ENCODE measurements at places on chromosomes 11 and 22.

DNA sequence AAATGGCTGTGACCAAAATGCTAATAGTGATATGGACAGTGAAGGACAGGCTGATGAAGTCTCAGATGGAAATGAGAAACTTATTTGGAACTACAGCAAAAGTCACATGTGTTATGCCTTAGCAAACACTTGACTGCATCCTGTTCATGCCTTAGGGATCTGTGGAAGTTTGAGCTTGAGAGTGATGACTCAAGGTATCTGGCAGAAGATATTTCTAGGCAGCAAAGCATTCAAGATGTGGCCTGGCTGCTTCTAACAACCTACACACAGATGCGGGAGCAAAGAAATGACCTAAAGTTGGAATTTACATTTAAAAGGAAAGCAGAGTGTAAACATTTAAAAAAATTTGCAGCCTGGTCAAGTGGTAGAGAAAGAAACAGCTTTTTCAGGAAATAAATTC is 28.1 kb upstream of the CD81 start:
- no peak for DNase-seq

DNA sequence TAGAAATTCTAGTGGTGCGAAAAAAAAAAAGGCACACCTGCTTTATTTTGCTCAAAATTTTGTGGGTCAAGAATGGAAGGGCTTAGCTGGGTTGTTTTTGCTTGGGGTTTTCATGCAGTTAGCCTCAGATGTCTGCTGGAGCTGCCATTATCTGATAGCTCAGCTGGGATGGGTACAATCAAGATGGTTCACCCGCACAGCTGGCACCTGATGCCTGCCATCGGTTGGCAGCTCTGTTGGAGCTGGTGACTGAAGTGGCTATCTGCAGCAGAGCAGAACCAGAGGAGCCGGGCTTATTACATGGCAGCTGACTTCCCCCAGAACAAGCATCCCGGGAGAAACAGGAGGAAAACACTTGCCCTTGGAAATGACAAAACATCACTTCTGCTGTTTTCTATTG is 12.1 kb upstream of the ELFN2 start:
- DNase-seq = no peak

- DNase-seq = no peak
These were observed 9.1 kb upstream of the MAP6 start for GRCh38 chr11:75677909-75678308.

GRCh38 chr11:4454021-4454420 is 4.9 kb downstream of the OR52K2 start:
- DNase-seq = no peak

DNA sequence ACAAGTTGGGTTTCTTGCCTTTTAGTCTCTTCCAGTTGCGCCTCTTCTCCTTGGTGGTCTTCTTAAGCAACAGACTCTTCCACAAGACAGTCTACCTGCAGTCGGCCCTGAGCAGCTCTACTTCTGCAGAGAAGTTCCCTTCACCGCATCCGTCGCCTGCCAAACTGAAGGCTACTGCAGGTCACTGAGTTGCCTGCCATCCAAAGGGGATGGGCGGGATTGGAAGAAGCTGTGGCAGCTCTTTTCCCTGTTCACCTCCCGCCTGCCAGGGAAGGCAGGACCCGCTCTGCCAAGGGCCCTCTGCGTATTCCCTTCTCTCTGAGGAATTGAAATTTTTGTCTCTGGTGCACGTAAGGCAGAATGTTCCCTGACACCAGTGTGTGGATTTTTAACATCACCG is 9.2 kb upstream of the STT3A start:
- DNase-seq = no peak

DNA sequence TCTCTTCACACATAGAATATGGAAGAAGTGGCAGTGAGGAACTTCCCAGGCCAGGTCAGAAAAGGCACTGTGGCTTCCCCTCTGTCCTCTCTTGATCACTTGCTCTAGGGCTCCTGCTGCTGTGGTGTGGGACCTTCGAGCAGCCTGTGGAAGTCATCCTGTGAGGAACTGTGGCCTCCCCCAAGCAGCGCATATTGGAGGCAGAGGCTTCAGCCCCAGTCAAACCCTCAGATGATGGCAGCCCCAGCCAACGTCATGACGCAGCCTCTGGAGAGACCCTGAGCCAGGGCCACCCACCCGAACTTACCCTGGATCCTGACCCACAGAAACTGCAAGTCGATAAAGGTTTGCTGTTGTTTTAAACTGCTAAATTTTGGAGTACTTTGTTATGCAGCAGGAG is 444.9 kb downstream of the TBC1D22A start:
- DNase-seq = no peak

DNA sequence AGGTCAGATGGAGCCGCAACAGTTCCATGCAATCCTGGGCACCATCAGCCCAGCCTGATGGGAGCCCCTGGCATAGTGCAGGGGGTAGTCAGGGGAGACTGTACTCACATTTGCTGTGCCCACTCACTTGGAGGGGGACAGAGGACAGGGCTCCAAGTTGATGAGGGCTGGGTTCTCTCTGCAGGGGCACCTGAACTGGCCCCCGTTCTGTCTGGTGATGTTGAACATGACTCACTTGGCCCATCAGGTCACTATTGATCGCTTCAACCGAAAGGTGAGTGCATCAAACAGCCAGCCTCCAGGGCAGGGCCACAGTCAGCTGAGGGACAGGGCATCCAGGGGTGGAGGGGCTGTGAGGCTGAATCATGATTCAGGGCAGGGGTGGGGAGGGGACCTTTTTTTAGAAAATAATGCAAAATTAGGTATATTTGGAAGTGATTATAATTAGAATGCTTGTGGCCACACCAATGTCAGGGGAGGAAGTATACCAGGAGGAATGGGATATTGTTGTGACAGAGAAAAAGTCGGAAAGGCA is 66.4 kb downstream of the OTOG start:
- DNase-seq = no peak

GRCh38 chr11:100994966-100995365 is 134.6 kb downstream of the PGR start:
- DNase-seq = no peak

DNA sequence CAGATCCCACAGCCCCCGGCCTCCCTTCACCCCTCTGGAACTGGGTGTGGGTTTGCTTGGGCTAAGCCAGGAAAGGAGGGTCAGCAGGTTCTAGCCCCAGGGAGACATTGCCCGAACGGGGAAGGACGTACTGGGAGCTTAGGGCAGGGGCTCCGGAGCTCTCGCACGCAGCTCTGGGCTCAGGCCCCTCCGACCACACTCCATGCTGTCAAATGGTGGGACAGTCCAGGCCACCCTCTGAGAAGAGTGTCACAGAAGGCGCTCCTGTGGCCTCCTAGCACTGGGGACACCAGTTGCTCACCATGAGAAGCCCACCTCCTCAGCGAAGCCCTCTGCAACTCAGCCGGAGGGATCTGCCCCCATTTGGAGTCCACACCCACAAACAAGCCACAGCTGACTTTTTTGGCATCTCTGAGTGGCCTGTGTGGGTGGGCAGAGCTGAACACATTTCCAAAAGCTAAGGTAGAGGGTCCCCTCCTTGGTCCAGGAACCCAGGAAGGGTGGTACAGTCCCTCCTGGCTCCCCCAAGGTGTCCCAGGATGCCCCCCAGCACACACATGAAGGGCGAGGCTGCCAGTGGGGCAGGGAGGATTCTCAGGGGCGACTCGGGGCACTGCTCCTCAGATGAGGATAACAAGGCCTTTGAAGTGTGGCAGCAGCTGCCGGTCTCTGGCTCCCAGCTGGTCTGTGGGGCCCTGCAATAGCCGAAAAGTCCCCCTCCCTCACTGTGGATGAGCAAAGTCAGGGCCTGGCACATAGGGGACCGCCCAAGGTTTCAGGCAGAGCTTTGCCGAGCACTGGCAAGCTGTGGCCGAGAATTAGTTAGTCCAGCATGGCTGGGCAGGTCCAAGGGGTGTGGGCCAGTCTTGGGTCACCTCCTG is 13.0 kb upstream of the TEF start:
- DNase-seq = peak; percentile 69

GRCh38 chr22:35219012-35219411 is 38.3 kb upstream of the HMGXB4 start:
- DNase-seq = no peak

DNA sequence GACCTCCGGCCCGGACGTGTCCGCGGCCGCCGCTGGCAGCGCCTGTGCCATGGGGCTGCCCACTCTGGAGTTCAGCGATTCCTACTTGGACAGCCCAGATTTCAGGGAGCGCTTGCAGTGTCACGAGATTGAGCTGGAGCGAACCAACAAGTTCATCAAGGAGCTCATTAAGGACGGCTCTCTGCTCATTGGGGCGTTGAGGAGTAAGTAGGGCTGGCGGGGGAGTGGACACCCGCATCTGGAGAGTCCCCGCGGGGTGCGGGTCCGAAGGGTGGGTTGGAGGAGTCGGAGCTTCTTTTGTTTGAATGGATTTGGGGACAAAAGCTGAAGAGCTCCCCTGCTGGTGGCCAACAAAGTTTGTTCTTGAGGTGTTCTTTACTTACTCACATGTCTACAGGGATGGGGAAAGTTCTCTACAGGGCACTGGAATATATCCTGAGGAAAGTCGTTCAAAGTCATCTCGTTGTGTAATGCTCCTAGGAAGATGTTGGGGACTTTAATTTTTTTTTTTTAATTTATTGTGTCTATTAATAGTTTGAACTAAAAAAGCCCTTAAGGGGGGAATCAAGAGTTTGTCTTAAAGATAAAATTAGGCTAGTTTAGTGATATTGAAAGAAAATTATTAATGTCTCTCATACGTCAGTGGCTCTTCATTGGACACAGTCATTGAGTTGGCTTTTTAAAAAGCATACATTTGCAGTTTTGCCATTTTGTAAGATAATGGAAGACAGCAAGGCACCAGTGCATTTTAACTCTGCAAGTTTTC is 725 bp downstream of the ARHGAP42 start:
- peak; percentile 82 for DNase-seq

- no peak for DNase-seq
These were observed 625 bp downstream of the EIF3D start for GRCh38 chr22:36528341-36528740.

GRCh38 chr22:27499121-27499520 is 302.4 kb downstream of the MN1 start:
- DNase-seq = no peak

All from left hindlimb (tissue), 1 donor.